ENCODE measurements at places on chromosomes 5 and 9.
A peak's percentile ranks its signal among the peaks of the same experiment; 100 is the strongest.

GRCh38 chr5:29143266-29143665 is 2050.2 kb upstream of the CDH6 start:
- H3K4me3 ChIP-seq: no peak overlapping the region
- H3K27ac ChIP-seq: no peak overlapping the region
- DNase-seq: no peak
- H3K27me3 ChIP-seq: no peaks in the 10 kb centered on the region
- no peaks in the 10 kb centered on the region for H3K36me3 ChIP-seq

GRCh38 chr5:41083306-41083705 is 12.2 kb upstream of the MROH2B start:
- H3K4me1 ChIP-seq: no peaks in the 10 kb centered on the region
- DNase-seq: no peak

DNA sequence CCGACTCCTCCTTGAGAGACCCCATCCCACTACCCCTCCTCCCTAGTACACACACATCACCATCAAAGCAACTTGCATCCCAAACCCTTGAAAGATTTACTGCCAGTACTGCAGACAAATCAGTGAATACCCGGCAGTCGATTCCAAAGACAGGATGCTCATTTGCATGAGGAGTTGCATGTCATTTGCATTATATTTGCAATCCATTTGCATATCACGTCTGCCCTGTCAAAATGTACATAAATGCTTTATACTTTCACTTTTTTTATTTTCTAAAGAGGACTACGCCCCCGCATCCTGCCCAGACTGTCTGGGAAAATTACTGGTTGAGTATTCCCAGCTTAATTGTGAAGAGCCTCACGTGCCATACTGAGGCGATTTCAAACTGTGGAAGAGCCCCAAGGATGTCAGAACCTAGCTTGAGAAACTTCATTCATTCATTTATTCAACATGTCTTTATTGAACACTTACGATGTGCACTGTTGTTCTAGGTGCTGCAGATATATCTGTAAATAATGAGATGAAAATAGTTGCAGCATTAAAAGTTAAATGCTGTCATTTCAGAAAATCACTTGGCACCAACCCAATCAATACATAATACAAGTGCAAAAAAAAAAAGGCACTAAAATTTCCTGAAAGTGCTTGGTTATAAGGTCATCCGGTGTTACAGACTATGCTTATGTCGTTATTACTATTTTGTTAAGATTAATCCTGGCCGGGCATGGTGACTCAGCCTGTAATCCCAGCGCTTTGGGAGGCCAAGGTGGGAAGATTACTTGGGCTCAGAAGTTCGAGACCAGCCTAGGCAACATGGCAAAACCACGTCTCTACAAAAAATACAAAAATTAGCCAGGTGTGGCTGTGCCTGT is 17.2 kb upstream of the SIL1 start:
- no peaks in the 10 kb centered on the region for H3K4me1 ChIP-seq
- H3K36me3 ChIP-seq: no peaks in the 10 kb centered on the region
- no peaks in the 10 kb centered on the region for H3K27me3 ChIP-seq
- H3K27ac ChIP-seq: no peak overlapping the region
- DNase-seq: no peak

- H3K4me3 ChIP-seq: peak overlapping the region; percentile 61
- peaks cover 83% of the 10 kb centered on the region for H3K4me1 ChIP-seq
- H3K27ac ChIP-seq: peak overlapping the region; percentile 38
- no peak for DNase-seq
- H3K36me3 ChIP-seq: peaks cover 8% of the 10 kb centered on the region
- peaks cover 3% of the 10 kb centered on the region for H3K27me3 ChIP-seq
Measured at GRCh38 chr5:160470437-160471361, 49.0 kb downstream of the PTTG1 start.

DNA sequence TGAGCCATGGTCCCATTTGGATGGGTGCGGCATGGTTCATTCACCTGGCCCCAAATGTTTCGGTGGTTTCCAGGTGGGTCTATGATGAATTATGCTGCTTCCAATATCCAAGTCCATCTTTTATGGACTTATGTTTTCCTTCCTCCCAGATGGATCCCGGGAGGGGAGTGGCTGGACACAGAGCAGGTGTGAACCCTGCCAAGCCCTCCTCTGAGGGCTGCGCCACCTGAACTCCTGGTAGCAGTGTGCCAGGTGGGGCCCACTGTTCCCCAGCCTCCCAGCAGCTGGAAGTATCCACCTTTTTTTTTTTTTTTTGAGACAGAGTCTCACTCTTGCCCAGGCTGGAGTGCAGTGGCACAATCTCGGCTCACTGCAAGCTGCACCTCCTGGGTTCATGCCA is 42.9 kb downstream of the WNK2 start:
- no peak for DNase-seq
- H3K27ac ChIP-seq: no peak overlapping the region
- peaks cover 3% of the 10 kb centered on the region for H3K4me1 ChIP-seq
- H3K4me3 ChIP-seq: no peak overlapping the region
- peaks cover 26% of the 10 kb centered on the region for H3K27me3 ChIP-seq

GRCh38 chr5:122377026-122377425 is 65.0 kb downstream of the SNCAIP start:
- H3K27me3 ChIP-seq: no peaks in the 10 kb centered on the region
- H3K36me3 ChIP-seq: no peaks in the 10 kb centered on the region
- DNase-seq: no peak
- H3K4me3 ChIP-seq: no peak overlapping the region
- H3K4me1 ChIP-seq: no peaks in the 10 kb centered on the region
- no peak overlapping the region for H3K27ac ChIP-seq

DNA sequence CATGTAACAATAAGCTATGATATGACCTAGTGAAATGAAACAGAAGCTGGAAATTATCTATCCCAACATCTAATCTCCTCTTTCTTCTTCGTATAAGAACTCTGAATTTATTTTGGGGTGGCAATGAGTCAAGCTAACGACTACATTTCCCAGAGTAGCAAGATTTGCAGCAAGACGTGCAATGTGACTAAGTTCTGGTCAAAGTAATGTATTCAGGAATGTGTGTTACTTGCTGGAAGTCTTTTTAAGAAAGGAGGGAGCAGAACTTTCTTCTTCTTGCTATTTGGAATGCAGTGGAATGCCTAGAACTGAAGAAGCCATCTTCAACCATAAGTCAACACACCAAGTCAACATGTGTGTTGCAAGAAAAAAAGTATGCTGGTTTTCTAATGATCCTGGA is 406.6 kb upstream of the MEF2C start:
- no peaks in the 10 kb centered on the region for H3K27me3 ChIP-seq

DNA sequence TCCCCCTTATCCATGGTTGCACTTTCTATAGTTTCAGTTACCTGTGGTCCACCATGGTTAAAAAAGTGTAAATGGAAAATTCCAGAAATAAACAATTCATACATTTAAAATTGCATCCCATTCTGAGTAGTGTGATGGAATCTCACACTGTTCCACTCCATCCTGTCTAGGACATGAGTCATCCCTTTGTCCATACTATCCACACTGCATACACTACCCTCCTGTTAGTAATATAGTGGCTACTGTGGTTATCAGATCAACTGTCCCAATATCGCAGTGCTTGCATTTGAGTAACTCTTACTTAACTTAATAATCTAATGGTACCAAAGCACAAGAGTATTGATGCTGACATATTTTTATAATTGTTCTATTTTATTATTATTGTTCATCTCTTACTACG is 100.7 kb downstream of the RAB3C start:
- no peaks in the 10 kb centered on the region for H3K36me3 ChIP-seq
- H3K4me1 ChIP-seq: no peaks in the 10 kb centered on the region
- no peak for DNase-seq
- no peak overlapping the region for H3K4me3 ChIP-seq
- H3K27me3 ChIP-seq: peaks cover 4% of the 10 kb centered on the region
- H3K27ac ChIP-seq: no peak overlapping the region

DNA sequence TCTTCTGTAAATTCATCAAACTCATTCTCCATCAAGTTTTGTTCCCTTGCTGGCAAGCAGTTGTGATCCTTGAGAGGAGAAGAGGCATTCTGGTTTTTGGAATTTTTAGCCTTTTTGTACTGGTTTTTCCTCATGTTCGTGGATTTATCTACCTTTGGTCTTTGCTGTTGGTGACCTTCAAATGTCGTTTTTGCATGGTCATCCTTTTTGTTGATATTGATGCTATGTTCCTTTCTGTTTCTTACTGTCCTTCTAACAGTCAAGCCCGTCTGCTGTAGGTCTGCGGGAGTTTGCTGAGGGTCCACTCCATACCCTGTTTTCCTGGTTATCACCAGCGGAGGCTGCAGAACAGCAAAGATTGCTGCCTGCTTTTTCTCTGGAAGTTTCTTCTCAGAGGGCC is 140.9 kb downstream of the RPS23 start:
- no peaks in the 10 kb centered on the region for H3K27me3 ChIP-seq
- peaks cover 10% of the 10 kb centered on the region for H3K36me3 ChIP-seq
- no peaks in the 10 kb centered on the region for H3K4me1 ChIP-seq
- H3K27ac ChIP-seq: no peak overlapping the region

DNA sequence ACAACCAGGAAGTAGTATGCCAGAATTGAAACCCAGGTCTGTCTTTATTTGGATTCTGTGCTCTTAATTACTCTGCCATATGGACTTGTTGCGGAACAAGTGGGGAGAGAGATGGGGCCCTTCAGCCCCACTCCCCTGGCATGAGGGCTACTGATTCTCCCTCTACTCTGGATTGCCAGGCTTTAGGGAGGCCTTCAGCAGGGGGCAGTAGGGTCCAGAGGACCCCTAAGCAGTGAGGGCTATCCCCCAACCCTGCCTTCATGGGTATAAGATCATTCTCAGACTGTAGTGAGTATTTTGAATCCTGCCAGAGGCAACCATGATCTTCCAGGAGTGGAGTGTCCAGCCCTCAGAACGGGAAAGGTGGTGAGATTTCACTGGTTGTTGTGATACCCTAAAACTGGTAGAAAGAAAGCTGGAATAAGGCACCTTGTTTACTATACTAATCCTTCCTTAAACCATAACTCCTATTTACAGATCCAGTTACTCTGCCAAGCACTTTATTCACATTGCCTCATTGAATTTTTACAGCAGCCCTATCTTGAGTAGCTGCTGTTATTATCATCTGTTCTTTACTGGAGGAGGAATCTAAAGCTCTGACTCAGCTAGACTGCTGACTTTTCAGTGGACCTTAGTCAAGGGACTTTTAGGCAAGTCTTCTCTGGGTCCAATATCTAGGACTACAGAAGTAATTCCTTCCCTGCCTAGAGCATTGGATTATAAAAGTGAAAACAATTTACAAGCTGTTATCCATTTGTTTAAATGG is 31.3 kb upstream of the LARP1 start:
- no peaks in the 10 kb centered on the region for H3K4me1 ChIP-seq
- no peak for DNase-seq
- peaks cover 20% of the 10 kb centered on the region for H3K27me3 ChIP-seq
- H3K4me3 ChIP-seq: no peak overlapping the region

GRCh38 chr5:1800472-1801221 is 560 bp upstream of the NDUFS6 start:
- peaks cover 46% of the 10 kb centered on the region for H3K4me1 ChIP-seq
- H3K36me3 ChIP-seq: peaks cover 45% of the 10 kb centered on the region
- no peaks in the 10 kb centered on the region for H3K27me3 ChIP-seq
- H3K27ac ChIP-seq: peak overlapping the region; percentile 99
- peak overlapping the region; percentile 100 for H3K4me3 ChIP-seq

Measured in activated naive CD4-positive, alpha-beta T cell treated with anti-CD3 and anti-CD28 coated beads, Interleukin-2, amount 10 ng/mL, durations not matched to agents 7 days and 5 days (primary cell).